Vagina (tissue), 2 donors: ENCODE measurements at places on chromosomes 5 and 9. TPM values are rescaled to one million over a fixed set of nuclear protein-coding genes. Genes with fewer than 3 reads are reported as not detected.

Gene ZNF300
- 2.7 TPM for total RNA-seq

Gene LIFR
- total RNA-seq: 63.3 TPM

Gene ADRB2
- 43.2 TPM for total RNA-seq

Gene PCDHGB3
- 5.4 TPM for total RNA-seq

Gene WWC1
- total RNA-seq: 18.7 TPM

Gene POU5F2
- total RNA-seq: 3.2 TPM

Gene POLK
- total RNA-seq: 31.4 TPM

Gene FRRS1L
- 2.2 TPM for total RNA-seq

Gene FGF18
- total RNA-seq: 1.7 TPM

Gene SPATA31C1
- total RNA-seq: not detected

Gene ELAVL2
- total RNA-seq: 2.2 TPM

Gene HIGD2A
- total RNA-seq: 124 TPM

Gene IFNE
- 3.2 TPM for total RNA-seq

Gene CYSRT1
- 24.3 TPM for total RNA-seq

Gene ERCC8
- 5.9 TPM for total RNA-seq

Gene FCHO2
- total RNA-seq: 32.9 TPM

Gene DMRTA1
- total RNA-seq: 0.25 TPM

Gene HAVCR2
- 4.4 TPM for total RNA-seq

Gene PCDHGA5
- 8.6 TPM for total RNA-seq

Gene CCL27
- total RNA-seq: not detected

Gene FOXI1
- not detected for total RNA-seq

Gene SAXO1
- total RNA-seq: not detected

Gene LCN15
- not detected for total RNA-seq

Gene GRM6
- total RNA-seq: not detected

Gene PRRC2B
- total RNA-seq: 116 TPM

Gene HSPA4
- 37.6 TPM for total RNA-seq

Gene OTULIN
- total RNA-seq: 34.1 TPM

Gene CSF2
- not detected for total RNA-seq

Gene GSN
- 2,053 TPM for total RNA-seq

Gene CORO2A
- 17.4 TPM for total RNA-seq
